ENCODE measurements at places on chromosomes 11 and 22.

DNA sequence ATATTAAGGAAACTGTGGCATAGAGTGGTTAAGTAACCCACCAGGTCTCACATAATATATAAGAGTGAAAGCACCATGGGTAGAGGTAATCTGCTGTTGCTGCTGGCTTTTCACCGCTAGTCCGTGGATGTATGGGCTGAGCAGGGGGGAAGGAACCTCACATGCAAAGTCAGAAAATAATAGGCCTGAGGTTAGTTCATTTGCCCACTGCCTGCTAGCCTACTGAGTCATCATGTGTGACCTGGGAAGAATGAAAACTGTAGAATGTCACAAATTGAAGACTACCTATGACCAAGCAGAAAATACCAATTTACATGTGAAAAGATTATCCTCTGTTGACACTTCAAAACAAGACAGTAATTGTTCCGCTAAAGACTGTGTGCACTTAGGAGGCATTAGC is 560.1 kb upstream of the FAT3 start:
- no peak for DNase-seq

DNA sequence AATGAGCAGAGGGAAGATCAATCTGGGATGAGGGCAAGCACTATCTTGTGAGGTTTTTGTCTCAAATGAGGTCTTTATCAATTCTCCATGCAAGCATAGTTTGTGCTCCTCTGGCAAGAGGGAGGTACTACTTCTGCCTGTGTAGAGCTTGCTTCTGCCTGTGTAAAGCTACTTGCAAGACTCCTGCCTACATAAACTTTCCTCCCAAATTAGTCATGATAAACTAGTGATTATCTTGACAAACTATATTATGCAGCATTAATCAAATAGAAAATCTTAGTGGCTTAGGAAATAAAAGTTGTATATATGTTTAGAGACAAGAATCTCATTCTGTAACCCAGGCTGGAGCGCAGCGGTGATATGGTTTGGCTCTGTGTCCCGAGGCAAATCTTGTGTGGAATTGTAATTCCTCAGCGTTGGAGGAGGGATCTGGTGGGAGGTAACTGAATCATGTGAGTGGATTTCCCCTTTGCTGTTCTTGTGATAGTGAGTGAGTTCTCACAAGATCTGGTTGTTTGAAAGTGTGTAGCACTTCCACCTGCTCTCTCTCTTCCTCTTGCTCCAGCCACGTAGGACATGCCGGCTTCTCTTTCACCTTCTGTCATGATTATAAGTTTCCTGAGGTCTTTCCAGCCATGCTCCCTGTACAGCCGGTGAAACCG is 8.0 kb upstream of the MMP10 start:
- no peak for DNase-seq

DNA sequence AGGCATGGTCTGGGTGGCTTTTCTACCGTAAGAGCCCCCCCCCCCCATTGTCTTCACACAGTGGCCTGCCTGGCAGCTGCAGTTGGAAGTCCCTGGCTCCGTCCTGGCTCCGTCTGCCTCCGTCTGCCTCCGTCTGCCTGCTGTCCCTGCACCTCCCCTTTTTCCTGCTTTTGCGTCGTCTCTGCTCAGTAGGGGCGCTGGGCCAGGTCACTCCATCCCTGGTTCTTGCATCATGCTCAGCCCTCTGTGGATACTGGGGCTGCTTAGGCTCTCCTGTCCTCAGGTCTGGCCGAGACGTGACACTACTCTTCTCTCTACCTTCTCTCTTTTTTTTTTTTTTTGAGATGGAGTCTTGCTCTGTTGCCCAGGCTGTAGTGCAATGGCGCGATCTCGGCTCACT is 27.8 kb downstream of the AP2A2 start:
- DNase-seq: no peak

DNA sequence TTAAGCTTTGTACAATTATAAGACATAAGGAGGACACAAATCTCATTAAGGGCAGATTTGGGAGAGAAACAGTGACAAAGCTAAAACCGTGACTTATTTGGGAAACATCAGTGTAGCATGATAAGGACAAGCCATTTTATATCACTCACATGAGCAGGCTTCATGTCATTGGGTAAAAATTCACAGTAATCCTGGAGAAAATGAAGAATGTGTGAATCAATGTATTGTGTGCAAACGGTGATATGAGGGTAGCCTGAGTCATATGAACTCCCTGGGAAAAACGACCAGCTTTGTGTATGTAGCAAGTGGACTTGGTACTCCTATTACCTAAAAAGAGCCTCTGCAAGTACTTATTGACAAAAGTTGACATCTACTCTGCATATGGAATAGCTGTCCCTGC is 6.0 kb upstream of the TRIM34 start:
- DNase-seq: peak; percentile 49

GRCh38 chr11:4026389-4026788 is 68.2 kb upstream of the RRM1 start:
- no peak for DNase-seq

DNA sequence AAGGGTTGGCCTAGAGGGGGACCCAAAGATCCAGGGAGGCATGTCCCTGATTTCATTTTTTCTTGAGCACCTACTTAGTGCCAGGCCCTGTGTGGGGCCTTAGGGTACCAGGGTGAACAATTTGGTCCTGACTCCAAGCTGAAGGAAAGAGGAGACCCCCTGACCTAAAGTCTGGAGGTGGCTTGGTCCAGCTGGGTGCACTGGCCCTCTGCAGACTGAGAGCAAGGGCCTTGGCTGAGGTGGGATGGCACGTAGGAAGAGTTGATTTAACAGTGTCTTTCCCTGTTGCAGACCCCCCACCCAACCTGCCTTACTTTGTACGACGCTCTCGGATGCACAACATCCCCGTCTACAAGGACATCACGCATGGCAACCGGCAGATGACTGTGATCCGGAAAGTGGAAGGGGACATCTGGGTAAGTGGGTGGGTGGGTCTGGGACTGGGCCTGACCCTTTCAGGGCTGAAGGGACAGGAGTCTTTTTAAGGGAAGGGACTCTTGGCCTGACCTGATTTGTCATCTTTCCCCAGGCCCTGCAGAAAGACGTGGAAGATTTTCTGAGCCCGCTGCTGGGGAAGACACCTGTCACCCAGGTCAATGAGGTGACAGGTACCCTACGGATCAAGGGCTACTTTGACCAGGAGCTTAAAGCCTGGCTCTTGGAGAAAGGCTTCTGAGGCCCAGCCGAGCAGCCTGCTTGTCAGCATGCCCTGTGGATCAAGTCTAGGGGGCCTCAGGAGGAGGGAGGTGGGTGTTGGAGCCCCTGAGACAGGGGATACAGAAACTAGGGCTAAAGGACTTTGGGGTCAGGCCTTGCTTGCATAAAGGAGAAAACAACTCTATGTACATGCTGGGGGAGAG is 3.3 kb downstream of the MRPL49 start:
- DNase-seq: no peak

DNA sequence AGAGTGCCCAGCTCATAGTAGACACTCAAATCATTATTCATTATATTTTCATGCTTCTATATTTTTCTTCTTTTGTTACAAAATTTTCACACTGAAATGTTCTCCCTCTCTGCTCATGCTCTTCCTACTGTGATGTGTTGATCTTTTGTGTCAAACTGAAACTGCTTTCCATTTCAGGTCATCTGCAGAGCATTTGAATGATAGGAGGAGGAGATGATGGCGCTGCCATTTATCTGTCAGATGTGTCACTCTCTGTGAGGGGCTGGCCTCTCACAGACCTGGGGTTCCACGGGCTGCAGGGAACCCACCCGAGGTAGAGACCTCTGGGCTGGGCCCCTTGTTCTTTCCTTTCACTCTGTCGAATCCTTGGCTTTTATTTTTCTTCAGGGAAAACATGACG is 41.1 kb downstream of the OR10A6 start:
- no peak for DNase-seq

DNA sequence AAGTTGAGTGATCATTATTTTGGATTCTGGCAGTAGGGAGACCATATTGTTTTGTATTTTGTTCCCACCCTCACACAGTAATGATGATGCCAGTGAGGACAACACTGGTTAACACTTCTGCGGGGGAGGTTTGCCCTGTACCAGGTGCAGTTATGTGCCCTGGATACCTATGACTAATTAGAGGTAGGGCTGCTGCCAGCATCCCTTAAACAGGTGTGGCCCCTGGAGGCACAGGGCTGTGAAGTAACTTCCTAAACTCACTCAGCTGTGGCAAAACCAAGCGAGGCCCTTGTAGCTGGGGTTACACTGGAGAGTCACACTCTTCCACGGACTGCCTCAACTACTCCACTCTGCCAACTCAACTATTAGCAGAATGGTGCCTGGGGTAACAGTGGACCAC is 64.5 kb downstream of the MCM5 start:
- no peak for DNase-seq

GRCh38 chr11:12287374-12288211 is 89.8 kb upstream of the PARVA start:
- DNase-seq: peak; percentile 93

DNA sequence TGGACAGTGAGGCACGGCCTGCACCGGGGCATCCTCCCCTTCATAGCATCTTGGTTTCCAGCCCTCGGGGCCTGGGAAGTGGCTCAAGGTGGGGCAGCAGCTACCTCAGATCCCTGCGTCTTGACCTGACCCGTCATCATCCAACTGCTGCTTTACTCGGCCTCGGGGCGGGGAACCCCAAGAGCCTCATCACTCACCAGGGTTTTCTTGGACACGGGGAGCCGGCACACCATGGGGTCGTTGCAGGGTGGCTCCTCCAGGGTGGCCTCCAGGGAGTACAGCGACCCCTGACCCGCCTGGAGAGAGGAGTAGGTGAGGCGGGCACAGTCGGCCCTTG is 651 bp downstream of the CTSF start:
- DNase-seq: no peak

DNA sequence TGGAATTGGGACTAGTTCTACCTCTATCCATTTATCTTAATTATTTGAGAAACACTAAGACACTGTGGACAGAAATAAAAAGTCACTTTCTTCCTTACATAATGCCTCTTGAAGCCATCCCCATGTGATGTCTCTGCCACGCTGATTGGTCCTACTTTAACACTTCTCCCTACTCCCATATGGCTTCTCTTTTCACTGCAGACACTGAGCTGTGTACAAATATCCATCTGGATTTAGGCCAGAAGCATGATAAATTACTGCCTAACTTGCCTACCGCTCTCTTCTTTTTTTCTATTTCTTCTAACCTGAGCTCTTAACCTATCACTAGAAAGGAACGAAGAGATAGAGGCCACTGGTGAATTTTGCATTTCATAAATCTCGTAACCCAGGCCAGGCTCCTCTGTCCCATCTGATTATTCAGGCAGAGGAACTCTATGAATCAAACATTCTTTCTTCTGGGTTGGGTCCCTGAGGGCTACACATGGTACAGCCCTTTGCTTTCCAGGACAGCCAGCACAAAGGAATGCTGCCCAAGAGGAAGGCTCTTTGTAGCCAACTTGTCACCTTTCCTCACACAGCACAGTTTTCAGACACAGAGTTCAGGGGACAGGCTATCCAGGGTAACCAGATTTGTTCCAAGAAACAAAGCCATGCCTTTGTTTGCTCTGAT is 878.5 kb upstream of the LRRC4C start:
- DNase-seq: no peak

All from amniotic stem cell (primary cell).